Glomerular endothelial cell (primary cell): ENCODE measurements at places on chromosomes 5 and 9.

- DNase-seq: no peak
Observed at GRCh38 chr9:107674721-107675277, 185.2 kb upstream of the KLF4 start.

- no peak for DNase-seq
Observed at GRCh38 chr9:133706307-133707050, 31.7 kb downstream of the SARDH start.

DNA sequence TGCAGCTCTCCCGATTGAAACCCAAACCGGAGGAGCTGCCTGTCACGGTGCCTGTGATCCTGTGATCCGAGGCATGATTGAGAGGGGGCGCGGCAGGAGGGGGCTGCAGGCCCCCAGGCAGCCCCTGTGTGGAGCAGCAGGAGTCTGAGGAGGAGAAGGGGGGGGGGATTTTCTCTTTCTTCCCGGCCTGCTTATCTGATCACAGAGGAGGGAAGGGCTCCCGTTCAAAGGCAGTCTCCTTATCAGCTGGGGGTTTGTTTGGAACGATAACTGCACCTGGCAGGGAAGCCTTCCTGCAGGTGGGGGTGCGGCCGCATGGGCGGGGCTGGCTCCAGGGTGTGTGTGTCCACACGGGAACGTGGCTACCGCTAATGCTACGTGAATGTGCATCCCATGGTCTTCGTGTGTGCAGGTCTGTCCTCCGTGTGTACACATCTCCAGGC lies 38.4 kb downstream of the LMX1B start:
- no peak for DNase-seq

DNA sequence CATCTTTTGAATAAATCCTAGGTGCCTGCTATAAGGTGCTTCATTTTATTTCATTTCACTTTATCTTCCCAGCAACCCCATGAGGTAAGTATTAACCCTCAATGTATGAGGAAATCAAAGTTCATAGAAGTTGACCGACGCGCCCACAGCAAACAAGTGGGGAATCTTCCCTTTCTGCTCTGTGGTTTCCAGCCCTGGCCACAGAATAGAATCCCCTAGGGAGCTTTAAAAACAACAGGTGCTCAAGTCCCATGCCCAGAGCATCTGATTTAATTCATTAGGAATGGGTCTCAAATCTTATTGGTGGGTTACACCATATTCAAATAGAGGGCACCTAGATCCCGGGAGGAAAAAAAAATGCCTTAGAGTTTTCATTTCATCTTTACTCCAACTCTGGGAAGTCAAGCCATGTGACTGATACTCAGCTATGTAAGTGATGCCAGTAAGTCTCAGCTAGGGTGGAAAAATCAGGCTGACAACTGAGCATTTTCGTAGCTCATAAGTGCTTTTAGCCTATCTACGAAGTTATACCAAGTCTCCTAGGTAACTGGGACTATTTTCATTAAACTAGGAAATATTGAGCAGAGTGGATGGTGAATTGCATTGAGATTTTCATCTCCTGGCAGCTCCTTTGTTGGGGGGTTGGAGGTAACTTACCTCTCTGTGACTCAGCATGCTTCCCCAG lies 353.4 kb upstream of the SLC30A5 start:
- DNase-seq: no peak

- no peak for DNase-seq
Observed at GRCh38 chr5:155481182-155481581, 467.6 kb downstream of the KIF4B start.

GRCh38 chr5:35316611-35317274 lies 86.5 kb upstream of the PRLR start:
- no peak for DNase-seq

- no peak for DNase-seq
Observed at GRCh38 chr5:58149746-58150145, 310.1 kb downstream of the PLK2 start.

GRCh38 chr9:134968011-134968822 lies 50.5 kb upstream of the FCN1 start:
- DNase-seq: no peak

DNA sequence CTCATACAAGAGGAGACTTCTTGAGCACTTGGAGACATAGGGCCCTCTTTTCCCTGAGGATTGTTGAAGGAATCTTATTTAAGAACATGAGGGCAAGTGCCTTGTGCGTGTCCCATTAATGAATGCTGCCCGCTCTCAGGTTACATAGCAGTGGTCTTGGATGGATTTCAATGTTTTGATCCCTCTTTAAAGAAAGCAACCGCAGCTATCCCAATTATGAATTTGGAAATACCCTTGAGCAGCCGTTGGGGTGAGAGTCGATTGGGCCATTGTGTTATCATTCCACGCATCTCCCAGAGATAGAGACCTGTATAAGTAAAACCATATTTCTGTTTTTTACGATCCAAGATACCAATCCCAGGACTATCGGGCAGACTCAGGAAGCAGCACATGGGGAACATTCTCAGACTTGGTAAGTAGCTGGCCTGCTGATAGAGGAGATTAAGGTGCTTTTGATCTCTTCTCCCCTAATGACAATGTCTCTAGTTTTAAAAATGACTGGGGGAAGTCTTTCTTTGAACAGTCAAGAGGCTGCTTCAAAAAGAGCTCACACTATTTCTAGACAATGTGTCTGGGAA lies 145.3 kb downstream of the MACROH2A1 start:
- no peak for DNase-seq

DNA sequence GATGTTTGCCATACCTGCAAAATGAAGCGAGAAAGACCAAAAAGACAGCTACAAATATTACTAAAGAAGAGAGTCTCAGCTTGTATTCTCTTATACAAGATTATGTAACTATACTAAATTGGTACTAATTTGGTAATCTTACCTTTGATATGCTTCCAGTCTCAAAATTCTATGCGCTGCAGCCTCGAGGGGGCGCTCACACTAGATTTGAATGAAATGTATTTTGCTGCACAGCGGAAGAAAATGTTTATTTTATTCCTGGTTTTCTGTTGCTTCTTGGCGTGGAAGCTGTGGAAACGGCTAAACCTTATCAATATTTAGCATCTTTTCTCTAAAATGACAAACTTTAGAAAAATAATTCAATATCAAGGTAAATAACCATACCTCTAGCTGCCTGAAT lies 267.0 kb upstream of the NUDT12 start:
- DNase-seq: no peak

GRCh38 chr5:140221697-140222223 lies 46.8 kb downstream of the CYSTM1 start:
- DNase-seq: no peak

DNA sequence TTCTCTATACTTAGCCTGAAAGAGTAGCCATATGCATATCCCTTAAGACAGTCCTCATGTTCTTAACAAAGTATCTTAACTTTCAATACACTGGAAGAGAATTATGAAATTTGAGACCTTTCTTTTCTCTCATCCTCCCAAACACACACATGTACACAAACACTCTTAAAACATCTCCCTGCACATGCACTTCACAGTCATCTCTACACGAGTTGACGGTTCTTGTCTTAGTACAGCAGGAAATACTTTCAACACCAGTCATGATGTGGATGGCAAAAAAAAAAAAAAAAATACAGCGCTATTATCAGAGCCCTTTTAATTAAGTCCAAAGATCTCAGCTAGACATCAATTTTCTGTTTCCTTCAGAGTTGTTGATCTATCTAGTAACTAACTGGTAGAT lies 43.6 kb upstream of the PCSK1 start:
- no peak for DNase-seq

DNA sequence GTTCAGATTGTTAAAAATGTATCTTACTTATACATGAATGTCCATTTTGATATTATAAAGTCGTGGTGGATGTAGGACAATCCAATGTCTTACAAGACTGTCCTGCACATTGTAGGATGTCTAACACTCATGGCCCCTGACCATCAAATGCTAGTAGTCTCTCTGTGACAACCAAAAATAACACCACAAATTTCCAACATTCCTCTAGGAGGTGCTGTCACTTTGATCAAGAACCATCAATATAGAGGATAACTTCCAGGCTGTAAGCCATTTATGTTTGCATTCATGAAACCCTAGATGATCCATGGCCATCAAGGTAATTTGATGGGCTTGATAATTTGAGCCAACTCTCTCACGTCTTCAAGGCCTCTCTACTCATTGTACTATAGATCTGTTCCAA lies 20.5 kb upstream of the ZFR start:
- DNase-seq: no peak

DNA sequence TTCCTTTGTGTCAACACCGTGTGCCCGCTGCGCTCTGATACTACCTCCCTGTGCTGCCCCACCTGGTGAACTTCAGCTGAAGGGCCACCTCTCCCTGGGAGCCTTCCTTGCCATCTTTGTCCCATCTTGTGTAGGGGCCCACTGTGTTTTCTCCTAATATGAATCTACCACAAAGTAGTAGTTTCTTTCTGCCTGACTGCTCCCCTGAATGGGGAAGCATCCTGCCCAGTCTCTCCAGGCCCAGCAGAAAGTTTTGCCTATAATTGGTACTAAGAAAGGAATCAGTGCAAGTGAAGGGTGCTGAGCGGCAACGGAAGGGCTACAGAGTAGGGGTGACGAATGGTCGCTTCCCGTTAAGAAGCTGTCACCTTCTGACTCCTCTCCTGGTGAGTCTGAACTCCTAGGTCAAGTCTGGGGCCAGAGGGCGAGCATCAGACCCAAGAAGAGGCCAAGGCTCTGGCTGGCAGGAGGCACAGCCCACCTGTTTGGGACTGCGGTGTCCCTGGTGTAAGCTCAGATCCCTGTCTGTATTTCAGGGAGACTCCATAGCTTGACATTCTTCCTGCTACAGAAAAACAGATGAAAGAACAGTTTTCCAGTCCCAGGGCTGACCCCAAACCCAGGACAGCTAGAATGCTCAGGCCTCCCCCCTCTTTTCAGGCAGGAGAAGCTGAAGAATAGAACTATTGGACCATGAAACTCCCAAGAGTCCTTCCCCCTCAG lies 24.1 kb downstream of the WWC1 start:
- no peak for DNase-seq

DNA sequence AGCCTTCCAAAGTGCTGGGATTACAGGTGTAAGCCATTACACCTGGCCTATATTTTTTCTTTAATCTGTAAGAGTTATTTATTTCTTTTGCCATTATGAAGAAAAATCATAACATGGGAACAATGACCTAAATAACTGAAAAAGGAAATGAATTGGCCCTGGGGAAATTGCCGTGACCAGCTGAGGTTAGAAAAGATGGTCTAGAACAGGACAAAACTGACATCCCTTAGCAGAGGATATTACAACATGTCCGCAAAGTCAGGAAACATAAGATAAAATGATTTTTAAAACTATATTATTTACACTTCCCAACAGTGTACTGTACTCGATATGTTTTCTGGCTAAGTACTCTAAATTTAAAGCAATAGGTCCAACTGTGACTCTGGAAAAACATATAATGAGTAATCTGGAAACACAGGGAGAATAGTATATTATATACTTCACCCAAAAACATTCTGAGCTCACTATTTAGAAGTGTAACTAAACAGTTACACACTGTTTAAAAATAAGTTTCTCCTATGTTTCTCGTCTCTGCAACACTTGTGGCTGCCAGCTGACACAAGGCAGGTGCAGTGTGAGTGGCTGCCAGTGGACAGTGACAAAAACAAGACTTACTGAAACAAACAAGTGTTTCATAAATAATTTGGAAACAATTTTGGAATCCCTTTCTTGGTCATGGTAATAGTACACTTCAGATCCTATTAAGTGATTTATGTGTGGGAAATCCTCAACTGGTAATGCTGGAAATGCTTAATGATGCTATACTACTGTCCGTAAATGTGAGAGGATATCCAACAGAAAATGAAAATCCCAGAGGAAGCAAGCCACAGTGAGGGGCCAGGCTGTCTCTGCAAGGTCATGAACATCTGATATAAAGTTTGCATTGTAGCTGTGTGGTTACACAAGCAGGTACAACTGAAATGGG lies 69.1 kb downstream of the C9orf85 start:
- DNase-seq: no peak

GRCh38 chr5:123690821-123691220 lies 178.8 kb downstream of the CSNK1G3 start:
- DNase-seq: no peak

DNA sequence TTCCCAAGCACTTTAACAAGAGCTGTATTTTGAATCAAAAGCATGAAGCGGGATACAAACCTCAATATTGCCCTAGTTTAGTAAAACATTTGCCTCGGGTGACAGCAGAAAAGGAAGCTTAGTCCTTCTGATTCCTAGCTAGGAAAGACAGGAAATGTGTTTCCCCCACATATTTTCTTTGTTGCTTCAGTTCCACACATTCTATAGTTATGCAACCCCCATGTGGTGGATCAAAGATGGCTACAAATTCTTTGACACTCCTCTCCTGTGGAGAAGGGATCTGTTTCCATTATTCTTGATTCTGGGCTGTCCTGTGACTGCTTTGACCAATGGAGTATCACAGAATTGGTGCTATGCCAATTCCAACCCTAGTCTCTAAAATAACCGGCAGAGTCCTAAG lies 89.1 kb upstream of the SLC30A5 start:
- DNase-seq: no peak

DNA sequence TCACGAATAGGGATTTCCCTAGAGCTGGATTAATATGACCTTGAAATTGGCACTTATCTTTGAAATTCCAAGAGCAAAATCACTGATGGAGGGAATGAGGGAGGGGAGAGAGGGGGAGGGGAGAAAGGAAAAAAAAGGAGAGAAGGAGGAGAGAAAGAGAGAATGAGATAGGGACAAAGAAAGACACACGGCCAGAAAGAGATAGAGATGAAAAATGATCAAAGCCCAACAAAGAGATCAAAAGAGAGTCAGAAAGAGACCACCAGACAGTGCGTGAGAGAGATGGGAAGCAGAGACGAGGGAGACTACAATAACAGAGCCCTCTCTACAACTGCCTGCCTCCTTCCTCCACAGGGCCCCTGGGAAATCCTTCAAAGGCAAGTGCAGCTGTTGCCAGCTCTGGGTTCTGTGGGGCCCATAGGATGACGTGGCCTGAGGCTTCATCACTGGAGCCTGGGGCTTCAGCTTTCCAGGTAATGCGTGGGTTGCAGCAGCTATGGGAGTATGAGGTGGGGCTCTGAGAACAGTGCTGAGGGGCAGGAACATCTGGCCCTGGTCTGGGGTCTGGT lies 58.3 kb upstream of the SHB start:
- no peak for DNase-seq

DNA sequence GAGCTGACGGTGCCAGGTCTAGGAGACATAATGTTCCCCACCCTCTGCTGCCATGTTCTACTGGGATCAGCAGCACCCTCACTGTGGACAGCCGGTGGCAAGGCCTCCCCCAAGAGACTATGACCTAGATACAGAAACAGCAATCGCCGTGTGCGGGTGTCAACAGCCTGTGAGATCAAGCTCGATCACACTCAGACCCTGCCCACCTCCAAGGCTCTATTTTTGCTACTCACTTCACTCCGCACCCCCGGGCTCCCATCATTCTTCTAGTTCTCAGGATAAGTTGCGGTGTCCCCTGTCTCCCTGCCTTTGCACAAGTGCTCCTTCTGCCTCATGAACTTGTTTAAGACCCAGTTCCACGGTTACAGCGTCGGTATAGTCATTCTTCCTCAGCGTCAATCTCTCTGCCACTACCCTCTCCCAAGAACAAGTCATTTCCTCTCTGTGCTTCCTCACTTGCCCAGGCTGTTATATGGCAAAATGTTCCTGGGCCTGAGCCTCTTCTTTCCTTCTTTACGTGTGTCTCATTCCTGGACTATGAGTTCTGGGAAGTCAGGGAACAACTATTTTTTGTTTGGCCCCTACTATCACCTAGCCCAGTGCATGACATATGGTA lies 5.4 kb upstream of the DOCK8 start:
- DNase-seq: no peak

GRCh38 chr5:181173027-181173419 lies 25.6 kb downstream of the OR2V2 start:
- DNase-seq: no peak

GRCh38 chr9:26081847-26082246 lies 403.6 kb upstream of the TUSC1 start:
- no peak for DNase-seq
